Type B pancreatic cell (in vitro differentiated cells): ENCODE measurements at places on chromosomes 5 and 9. TPM values are rescaled to one million over a fixed set of nuclear protein-coding genes. Genes with fewer than 3 reads are reported as not detected.

GRCh38 chr9:136642439-136642921 lies 20.2 kb upstream of the EGFL7 start:
- no peak for DNase-seq

DNA sequence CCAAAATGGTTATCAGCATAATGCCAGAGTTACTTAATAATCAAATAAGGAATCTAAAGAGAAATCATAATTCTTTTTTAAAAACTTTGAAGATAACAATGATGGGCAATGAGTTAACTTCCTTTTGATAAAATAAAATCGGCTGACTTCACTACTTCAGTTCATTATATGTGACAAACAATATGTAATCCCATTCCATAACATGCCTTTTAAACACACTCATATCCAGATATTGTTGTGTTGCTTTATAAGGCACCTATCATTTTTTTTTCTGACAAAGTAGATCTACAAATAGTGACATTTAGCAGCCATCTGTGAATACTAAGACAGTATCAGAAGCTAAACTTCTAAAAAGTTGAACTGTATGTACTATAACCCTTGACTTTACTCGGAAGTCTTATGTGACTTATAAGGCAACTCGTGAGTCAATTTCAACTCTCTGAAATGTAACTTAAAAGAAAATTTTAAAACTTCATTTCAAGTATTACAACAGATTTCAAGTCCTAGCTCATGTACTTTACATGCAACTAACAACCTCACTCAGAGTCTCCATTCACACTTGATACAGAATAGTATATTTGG lies 7.5 kb downstream of the ADAMTS6 start:
- no peak for DNase-seq

GRCh38 chr5:137605411-137605810 lies 106.3 kb upstream of the SPOCK1 start:
- no peak for DNase-seq

DNA sequence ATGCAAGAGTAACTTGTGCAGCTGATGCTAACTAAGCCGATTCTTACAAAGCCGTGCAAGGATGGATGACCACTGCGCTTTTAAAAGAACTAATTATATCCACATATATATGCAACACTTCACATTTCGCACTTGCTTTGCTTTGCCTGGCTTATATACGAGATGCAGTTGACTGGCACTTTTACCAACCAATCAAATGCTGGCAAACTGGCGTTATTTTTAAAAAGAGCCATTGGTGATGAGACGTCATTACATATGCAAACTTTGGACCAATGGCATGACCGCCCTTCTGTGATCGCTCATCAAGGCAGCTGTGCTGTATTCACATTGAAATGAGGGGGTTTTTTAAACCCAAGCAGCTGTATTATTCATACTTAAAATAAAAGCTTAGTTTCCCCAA lies 1147.7 kb upstream of the WWC1 start:
- DNase-seq = no peak

GRCh38 chr5:133828722-133829121 lies 139.7 kb downstream of the C5orf15 start:
- DNase-seq = no peak

- DNase-seq = no peak
These were observed 222.4 kb downstream of the MAPKAP1 start for GRCh38 chr9:125484350-125485282.

DNA sequence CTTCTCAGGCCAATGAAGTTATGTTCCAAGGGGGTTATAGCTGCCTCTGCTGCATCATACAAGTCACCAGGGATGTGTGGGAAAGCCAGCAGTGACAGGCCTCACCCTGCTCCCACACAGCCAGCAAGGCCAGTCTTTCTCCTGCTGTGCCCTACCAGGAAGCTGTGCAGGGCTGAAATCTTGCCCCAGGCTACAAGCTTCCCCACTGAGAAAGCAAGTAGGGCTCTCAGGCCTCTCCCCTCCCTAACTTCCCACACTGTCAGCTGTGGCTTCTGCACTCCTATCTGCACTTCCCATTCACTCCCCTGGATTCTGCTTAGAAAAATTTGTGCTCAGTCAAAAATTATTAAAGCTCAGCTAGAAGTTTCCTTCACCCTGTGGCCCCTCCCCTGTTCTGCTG lies 611.2 kb upstream of the ZNF608 start:
- no peak for DNase-seq

- DNase-seq = no peak
These were observed 50.1 kb downstream of the TNFSF8 start for GRCh38 chr9:114880291-114880745.

DNA sequence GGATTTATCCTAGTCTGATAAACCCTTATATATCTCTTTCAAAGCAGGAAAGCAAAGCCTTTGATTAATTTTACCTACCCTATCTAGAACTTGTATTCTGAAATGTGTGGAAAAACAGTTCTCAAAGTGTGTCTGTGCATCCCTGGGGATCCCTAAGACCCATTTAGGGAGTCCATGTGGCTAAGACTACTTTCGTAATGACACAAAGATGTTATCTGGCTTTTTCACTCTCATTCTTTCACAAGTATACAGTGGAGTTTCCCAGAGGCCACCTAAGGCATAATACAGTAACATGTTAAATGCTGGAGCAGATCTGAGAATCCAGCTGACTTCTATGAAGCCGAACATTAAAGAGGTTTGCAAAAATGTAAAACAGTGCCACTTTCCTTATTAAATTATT lies 54.3 kb upstream of the TNFSF15 start:
- no peak for DNase-seq

DNA sequence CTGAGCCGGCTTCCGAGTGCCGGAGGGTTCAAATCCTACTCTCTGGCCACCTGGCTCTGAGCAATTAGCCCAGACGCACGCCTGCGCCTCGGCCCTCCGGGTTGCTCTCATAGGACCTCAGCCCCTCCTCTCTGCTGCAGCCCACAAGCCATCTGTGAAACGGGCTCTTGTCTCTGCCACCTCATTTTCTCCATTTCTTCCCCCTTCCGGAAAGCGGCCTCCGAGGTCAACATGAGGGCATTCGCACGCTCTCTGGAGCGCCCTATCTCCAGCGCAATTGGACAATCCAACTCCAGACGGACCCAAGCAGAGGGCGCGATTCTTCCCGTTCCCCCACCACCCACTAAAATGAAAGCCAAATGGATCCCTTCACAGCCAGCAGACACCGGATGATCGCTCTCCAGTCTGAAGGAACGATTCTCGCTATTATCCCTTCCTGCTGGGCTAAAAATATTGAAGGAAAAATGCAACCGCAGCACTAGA lies 41.5 kb downstream of the VAV2 start:
- DNase-seq = no peak

- DNase-seq = no peak
These were observed 1123.7 kb upstream of the C9orf72 start for GRCh38 chr9:28696960-28697359.

GRCh38 chr9:81787747-81788632 lies 98.6 kb upstream of the TLE1 start:
- DNase-seq = no peak

DNA sequence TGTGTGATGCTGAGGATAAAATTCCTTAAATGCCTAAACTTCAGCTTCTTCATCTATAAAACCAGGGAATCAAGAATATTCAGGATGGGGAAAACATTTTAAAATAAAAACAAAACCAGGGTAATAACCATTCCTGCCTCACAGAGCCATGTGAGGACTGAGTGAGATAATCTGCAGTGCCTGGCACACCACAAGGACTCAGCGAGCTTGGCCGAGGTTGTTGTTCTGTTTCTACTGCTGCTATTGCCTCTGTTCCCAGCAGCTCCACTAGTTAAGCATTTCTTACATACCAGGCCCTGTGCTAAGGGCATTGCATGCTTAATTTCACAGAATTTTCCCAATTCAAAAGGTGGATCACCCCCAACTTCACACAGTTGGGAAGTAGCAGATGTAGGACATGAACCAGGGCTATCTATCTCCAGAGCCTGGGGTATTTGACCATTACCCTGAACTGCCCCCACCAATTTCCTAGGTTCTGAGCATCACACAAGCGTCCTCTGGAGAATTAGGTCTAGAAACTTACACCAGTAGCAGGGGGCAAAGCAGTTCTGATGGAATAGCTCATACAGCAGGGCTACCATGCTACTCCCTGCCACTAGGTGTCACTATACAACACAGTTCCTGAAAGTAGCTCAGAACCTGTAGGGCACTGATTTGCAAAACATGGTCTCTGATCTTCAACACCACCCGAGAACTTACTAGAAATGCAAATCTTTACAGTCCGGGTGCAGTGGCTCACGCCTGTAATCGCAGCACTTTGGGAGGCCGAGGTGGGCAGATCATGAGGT lies 74.3 kb downstream of the LRSAM1 start:
- DNase-seq = no peak

- no peak for DNase-seq
These were observed 155.3 kb downstream of the COL23A1 start for GRCh38 chr5:178434851-178435250.

- DNase-seq = no peak
These were observed 419.4 kb upstream of the IRX4 start for GRCh38 chr5:2302169-2302568.

- DNase-seq = no peak
These were observed 8.7 kb downstream of the TRIM36 start for GRCh38 chr5:115160975-115161475.

DNA sequence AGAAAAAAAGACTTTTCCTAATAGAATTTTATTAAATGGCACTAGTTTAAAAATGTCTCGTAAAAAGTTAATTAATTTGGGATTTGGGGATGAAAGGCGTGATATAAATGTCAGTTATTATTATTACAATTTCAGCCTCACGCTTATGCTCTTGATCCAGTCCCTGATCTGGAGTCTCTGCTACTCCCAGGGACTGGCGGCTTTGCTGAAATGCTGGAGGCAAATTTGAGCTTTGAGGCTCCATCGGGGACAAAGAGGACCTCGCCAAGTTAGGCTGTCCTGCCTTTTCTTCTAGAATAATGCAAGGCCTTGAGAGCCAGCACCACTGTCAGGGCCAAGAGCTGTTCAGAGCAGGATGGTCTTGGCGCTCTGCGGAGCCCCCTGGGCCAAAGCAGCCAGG lies 69.7 kb downstream of the ZNF618 start:
- DNase-seq = peak; percentile 40

- DNase-seq = no peak
These were observed 10.4 kb upstream of the SLC34A1 start for GRCh38 chr5:177373806-177374205.

DNA sequence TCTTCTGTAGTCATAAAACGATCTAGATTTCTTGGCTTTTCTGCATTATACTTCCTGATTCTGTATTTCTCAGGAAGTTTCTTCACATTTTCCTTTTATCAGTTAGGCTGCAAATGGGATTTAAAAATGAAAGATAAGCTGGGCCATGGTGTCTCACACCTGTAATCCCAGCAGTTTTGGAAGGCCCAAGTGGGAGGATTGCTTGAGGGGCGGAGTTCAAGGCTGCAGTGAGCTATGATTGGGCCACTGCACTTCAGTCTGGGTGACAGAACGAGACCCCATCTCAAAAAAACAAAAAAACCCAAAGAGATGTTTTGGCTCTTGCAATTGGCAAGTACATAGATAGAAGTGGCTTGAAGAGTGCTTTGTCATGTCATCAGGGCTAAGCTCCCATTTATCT lies 26.2 kb upstream of the APC start:
- no peak for DNase-seq

GRCh38 chr9:87139099-87139730 lies 191.9 kb upstream of the GAS1 start:
- DNase-seq = no peak

The LTC4S gene
- 4.0 and 6.5 TPM in 2 replicates for total RNA-seq

The SLC27A4 gene
- total RNA-seq = 42.2 and 47.2 TPM in 2 replicates

The CSF1R gene
- total RNA-seq = 1.6 and 4.0 TPM in 2 replicates

The SGCD gene
- total RNA-seq = 4.0 and 8.8 TPM in 2 replicates

The TAF11L10 gene
- total RNA-seq = not detected in 2 replicates

The ARAP3 gene
- total RNA-seq = 8.4 and 10.2 TPM in 2 replicates

The IFNB1 gene
- total RNA-seq = not detected in 2 replicates

The PCDHGB2 gene
- total RNA-seq = 0.94 and 0.95 TPM in 2 replicates

The SH3GL2 gene
- total RNA-seq = 4.8 and 7.6 TPM in 2 replicates

The PCDHGA7 gene
- total RNA-seq = 0.31 and 0.40 TPM in 2 replicates

The ADAMTSL1 gene
- total RNA-seq = 6.0 and 28.6 TPM in 2 replicates

The ZNF346 gene
- 20.2 and 31.0 TPM in 2 replicates for total RNA-seq

The PHF24 gene
- 0.19 and 0.88 TPM in 2 replicates for total RNA-seq

The SMIM33 gene
- total RNA-seq = not detected in 2 replicates
